Mesenchymal stem cell (in vitro differentiated cells and primary cell): ENCODE measurements at places on chromosomes 6 and 20.

DNA sequence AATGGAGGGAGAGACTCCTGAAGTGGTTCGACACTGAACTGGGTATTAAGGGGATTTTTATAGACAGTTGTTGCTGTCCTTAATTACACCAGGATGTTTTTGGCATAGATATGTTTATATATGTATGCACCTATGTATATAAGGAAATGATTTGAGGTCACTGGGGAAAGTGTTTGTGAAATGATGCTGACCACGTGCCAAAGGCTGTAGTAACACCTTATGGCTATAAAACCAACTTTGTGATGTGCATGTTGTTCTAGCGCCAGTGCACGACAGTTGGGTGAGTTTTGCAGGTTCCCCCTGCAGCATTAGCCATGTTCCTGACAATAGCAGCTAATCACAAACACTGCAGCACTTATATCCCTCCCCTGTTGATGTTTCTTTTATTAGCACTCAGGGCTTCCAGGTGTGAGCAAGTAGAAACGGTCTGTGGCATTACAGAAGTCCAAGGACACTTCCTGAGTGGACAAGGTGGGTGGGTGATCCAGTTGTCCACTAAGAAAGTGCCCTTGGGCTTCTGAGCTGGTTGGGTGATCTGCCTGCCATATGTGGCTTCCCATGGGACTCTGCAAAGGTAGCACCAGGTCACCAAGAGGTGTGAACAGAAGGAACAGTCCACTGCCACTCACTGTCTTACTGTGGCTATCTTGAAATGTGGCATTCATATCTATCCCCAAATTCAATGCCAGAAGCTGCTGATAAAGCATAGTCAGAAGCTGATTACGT, 63.0 kb upstream of the RBM24 start:
- no peak for DNase-seq

- DNase-seq = no peak
These were observed 79.0 kb upstream of the FAM184A start for GRCh38 chr6:119157506-119157815.

DNA sequence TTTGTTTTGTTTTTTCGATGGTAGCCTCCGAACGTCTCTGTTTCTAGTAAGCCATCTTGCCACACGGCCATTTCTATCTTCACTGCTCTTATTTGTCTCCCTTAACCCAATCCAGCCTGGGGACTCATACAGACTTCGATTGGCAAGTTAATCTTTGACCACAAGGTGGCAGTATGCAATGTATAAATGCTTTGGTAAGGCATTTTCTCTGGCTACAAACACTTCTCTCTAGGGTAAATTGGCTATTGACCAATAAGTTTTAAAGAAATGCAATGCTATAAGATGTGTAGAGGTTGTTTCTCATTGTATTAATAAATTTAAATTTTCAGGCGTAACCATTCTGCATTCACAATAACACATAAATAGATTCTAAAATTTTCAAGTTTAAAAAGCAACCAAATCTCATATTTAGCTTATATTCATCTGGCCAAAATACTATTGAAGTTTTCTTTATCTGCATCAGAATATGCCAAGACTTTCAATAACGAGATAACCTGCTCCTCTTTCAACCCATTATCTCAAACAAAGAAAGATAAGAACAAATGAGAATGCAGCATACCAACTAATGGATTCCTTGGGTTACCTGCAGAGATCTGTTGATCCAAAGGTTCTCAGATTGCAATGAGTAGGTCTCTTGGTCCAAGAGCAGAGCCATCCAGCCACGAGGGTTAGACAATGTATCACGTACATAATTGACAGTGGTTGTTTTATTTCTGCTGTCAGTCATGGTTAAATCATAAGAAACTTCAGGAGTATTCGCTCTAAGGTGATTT, 231.9 kb downstream of the PKHD1 start:
- DNase-seq = peak; percentile 29

GRCh38 chr20:623021-623420, 12.9 kb upstream of the TCF15 start:
- DNase-seq = no peak
